ENCODE measurements at places on chromosomes 5 and 9.

DNA sequence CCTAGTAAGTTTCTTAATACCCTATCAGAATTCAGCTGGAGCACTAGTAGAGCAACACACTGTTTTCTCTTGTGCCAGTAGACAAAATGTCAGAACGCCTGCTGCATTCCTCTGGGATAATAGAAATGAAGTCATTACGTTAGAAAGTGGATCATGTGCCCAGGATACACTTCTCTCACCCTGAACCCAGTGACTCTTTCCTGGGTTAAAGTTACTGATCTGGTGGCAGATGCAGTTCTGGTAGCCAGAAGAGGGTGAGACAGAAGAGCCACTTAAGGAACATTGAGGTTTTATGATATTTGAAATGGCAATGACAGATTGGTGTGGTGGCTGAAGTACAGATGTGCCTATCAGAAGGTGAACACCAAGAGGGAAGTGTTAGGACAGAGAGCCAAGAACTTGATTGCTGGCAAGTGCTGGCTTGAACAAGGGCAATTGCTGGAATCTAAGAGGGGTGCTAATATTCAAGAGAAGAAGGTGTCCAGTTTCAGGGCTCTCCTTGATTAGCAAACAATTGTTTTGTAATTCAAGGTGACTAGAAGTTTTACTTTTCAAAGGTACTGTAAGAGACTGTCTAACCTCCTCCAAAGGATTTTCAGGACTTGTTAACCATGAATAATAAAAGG lies 93.7 kb upstream of the ERBIN start:
- peak; percentile 31 for DNase-seq

GRCh38 chr5:85849411-85849810 lies 768.3 kb upstream of the COX7C start:
- DNase-seq = no peak

DNA sequence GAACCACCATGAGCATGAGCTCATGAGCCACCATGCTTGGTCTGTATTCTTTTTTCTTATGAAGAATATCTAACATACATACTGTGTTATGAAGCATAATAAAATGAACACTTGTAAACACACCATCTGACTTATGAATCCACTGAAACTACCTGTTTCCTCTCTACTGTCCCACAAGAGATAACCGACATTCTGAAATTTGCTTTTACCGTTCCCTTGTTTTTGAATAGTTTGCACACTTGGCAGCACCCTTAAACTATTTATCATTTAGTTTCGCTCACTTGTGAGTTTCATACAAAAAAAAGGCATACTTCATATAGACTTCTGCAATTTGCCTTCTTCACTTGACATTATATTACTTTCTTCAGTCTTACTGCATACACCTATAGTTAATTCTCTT lies 8.9 kb downstream of the LARS1 start:
- no peak for DNase-seq

- no peak for DNase-seq
These were observed 592 bp downstream of the TUBB4B start for GRCh38 chr9:137241490-137242268.

- DNase-seq = no peak
These were observed 338.5 kb downstream of the CETN3 start for GRCh38 chr5:90071066-90071465.

GRCh38 chr5:165504674-165505073 lies 1999.3 kb downstream of the MAT2B start:
- DNase-seq = no peak

DNA sequence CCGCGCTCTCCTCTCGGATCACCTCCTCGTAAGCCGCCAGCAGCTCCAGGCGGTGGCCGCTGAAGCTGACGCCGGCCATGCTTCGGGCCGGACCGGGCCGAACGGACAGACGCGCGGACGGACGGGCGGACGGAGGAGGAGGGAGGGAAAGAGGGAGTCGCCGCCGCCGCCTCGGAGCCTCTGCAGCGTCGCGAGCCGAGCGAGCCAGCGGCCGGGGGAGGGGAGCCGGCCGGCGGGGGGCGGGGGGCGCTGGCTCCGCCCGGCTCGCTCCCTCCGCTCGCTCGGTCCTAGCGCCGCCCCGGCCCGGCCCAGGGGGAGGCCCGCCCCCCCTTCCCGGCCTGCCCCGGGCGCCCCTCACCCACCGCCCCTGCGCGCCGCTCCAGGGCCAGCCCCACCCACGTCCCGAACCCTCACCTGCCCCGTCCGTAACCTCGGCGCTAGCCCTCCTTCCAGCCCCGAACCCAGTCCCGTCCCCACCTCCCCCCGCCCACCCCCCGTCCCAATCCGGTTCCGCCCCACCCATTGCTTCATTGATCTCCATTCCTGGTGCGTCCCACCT lies at the start of gene DBN1:
Gene DBN1 (minus strand): TSS at position 192 of the 559 bp plus-strand sequence. CDS start 113 bp downstream, at position 79.
- peak; percentile 80 for DNase-seq

- no peak for DNase-seq
These were observed 145.0 kb upstream of the TNC start for GRCh38 chr9:115262952-115263351.

DNA sequence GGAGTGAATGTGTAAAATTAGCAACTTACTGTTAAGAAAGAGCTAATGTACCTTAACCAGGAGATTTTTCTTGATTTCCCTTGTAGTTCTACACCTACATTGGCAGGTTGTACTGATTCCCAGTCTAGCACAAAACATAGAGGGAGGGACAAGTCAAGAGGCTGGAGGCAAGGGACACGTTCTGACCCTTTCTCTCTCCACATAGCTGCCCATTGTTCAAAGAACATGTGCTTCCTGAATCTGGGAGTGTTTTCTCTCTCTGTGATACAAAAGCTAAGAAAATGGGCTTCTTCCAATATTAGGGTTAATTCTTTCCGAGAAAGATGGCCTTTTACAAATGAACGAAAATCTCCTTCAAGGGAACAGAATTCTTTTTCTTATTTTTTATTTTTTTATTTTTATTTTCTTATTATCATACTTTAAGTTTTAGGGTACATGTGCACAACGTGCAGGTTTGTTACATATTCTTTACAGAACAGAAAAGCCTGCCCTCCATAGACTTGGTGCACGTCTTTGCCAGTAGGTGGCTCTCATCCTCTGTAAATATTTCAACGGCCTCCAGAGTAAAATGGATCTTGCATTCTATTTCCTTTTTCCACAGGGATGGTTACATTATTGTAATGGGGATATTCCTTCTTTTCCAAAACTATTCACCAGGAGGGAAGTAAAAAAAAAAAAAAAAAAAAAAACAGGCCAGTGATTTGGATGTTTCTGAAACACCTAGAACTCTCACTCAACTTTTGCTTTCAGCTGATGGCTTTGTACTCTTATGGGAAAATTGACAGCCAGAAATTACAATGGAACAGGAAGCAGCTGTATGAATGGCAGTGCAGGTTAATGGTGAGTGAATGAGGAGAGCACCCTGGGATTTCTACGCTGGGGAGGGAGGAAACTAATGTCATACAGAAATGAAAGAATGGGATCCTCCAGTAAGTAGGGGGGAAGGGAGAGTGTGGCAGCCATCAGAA lies 13.1 kb upstream of the IFNA5 start:
- DNase-seq = peak; percentile 67

GRCh38 chr5:14807471-14807870 lies 64.1 kb downstream of the ANKH start:
- no peak for DNase-seq

- peak; percentile 79 for DNase-seq
These were observed 75.6 kb upstream of the PRSS3 start for GRCh38 chr9:33719581-33720374.

GRCh38 chr5:170617533-170618490 lies 114.0 kb downstream of the KCNIP1 start:
- DNase-seq = no peak

- no peak for DNase-seq
These were observed 15.8 kb upstream of the TMED9 start for GRCh38 chr5:177576169-177576568.

GRCh38 chr9:87434366-87434765 lies 63.3 kb upstream of the DAPK1 start:
- no peak for DNase-seq

DNA sequence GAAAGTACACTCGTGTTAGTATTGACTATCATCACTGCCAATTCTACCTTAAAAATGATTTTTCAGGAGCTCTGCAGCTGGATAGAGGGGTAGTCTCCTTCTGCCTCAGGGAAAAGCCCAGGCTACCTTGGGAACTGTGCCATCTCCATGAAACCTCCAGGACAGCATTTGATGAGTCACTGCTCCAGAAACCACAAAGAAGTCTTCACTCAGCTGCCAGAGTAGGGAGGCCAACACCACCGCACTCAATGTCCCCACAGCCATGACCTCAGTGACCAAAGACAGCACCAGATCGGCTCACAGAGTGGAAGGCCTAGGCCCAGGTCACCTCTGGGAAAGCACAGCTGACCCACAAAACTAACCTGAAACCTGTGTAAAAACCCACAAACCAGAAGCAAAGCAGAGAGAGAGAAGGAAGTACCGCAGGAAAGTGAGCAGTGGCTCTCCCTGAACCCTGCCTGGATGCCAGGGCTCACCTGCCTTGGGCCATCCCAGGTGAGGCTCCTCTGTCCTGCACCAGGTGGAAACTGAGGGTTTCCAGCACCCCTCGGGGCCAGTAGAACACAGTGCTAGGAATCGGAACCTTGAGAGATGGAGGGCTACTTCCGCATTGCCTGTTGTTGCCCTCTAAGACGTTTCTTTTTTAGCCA lies 30.0 kb downstream of the S1PR3 start:
- DNase-seq = no peak

DNA sequence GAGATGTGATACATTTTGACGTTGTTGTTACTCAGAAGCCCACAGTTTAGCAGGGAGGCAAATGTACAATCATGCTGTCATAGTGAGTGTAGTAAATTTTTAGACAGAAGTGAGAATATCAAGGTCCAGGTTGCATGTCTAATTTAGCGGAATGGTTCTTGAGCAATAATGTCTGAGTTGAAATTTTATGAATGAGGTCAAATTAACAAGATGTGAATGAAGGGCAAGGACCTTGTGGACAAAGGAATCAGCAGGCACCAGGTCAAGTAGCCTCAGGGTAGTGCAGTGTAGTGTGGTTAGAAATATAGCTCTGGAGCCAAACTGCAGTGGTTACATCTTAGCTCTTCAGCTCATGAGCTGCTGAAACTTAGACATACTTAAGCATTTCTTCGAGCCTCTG lies 36.2 kb downstream of the TNFSF8 start:
- DNase-seq = no peak

- no peak for DNase-seq
These were observed 3.8 kb downstream of the CDH9 start for GRCh38 chr5:27034565-27034964.

DNA sequence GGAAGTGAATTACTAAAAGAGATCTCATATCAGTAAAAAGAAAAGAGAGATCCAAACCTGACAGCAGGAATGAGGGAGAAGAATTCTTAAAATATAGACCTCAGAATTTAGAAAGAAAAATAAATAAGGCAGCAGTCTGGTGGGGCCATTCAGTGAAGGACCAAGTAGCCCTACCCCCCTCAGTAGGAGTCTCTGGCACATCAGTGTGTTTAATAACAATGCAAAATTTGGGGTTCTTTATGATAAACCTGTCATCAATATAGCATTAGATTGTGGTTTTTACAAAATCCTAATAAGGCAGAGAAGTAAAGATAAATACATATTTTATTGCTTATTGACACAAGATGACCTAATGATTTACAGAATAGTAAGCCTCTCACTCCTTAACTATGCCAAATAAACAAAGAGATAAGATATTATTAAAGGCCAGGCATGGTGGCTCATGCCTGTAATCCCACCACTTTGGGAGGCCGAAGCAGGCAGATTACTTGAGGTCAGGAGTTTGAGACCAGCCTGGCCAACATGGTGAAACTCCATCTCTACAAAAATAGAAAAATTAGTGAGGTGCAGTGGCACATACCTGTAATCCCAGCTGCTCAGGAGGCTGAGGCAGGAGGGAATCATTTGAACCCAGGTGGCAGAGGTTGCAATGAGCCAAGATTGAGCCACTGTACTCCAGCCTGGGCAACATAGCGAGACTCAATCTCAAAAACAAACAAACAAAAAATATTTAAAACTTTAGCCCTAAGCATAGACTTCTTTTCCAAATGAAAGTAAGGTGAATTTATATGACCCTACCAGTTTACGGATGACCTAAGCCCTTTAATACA lies 108.6 kb downstream of the BASP1 start:
- DNase-seq = no peak

DNA sequence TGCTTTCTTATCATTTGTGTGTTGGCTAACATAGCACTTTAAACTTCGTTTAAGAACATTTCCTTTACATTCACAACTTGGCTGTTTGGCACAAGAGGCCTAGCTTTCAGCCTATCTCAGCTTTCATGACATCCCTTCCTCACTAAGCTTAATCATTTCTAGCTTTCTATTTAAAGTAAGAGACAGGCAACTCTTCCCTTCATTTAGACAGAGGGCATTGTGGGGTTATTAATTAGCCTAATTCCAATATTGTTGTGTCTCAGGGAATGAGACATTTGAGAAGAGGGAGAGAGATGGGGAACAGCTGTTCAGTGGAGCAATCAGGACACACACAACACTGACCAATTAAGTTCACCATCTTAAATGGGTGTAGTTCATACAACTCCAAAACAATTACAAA lies 51.0 kb upstream of the OR2K2 start:
- no peak for DNase-seq

- DNase-seq = no peak
These were observed 111.0 kb downstream of the CD180 start for GRCh38 chr5:67085616-67086015.

- DNase-seq = no peak
These were observed 819 bp downstream of the LCN2 start for GRCh38 chr9:128149951-128150593.

- DNase-seq = no peak
These were observed 26.5 kb downstream of the CEP72 start for GRCh38 chr5:638501-639252.

DNA sequence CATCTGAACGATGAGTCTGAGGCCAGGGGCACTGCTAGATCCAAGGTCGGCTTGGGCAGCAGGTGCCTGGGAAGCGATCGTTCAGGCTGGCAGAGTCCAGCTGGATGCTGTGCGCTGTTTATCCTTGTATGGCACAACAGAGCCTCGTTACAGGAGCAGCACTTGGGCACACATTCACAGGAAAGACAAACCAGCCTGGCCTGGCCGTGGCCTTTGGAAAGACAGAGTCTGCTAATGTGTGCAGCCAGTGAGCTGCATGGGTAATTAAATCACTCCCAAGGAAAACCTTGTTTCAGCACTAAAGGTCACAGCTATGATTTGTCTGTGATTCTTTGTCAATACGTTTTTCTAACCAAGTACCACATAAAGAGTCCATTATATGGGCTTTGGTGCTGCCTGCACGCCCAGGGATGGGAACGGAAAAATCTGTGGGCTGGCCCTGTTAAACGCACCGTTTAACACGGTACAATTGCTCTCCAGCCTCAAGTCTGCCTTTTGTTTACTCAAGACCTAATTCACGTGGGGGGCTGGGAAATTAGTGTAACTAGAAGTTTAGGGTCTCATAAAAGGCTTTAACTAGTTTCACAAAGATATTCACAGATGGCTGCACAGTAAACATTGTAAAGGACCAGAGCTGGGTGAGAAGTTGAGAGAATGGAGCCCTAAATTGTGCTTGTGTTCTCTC lies 509.3 kb downstream of the KDM4C start:
- no peak for DNase-seq

GRCh38 chr9:22483528-22484070 lies 37.0 kb downstream of the DMRTA1 start:
- DNase-seq = peak; percentile 32

All from GM23338 (cell line).